ENCODE measurements at places on chromosomes 1 and 21.

DNA sequence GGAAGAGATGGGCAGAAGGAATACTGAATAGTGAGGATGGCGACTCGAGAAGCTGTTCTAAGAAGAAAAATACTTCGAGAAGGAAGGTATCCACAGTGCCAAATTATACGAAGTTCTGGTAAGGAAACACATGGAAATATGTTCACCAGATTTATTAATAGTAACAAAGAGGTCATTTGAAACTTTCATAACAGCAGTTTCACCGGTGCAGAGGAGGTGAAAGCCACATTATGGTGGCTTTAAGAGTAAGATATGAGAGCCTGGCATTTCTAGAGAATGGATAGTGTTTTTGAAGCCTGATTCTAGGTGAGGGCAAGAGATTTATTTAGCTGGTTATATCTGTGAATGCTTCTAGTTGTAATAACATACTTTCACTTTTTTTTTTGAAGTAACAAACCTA lies 56.2 kb downstream of the DPYD start:
- no peak for DNase-seq

DNA sequence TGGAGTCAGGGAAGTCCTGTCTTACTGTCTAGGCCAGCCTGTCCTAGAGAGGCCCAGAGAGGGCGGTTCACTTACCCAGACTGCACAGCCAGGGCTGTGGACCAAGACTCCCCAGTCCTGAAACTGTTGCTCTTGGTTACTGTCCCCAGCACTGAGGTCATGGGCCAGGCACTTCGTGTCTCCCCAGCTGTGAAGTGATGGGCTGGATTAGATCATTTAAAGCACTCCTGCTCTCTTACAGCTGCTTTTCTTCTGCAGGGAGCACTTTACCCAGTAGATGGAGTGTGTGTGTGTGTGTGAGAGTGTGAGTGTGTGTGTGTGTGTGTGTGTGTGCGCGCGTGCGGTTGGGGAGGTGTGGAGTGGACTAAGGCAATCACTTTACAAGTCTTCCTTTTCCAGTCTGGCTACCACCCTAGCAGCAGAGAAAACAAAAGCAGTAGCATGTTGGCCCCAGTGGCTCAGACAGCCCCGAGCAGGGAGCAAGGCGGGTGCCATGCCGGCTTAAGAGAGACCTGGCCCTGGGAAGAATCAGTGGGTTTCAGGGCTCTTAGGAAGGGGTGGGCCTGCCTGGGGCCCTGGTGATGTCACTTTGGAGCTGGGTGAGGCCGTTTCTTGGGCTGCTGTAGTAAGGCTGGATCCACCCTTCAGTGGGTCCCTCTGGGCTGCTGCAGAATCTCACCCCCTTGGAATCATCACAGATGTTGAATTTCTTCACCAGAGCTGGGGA lies 2.4 kb downstream of the SPSB1 start:
- peak; percentile 49 for DNase-seq

GRCh38 chr1:234725177-234726132 lies 115.5 kb upstream of the IRF2BP2 start:
- peak; percentile 78 for DNase-seq

GRCh38 chr1:18929686-18930085 lies 26.8 kb downstream of the IFFO2 start:
- no peak for DNase-seq

DNA sequence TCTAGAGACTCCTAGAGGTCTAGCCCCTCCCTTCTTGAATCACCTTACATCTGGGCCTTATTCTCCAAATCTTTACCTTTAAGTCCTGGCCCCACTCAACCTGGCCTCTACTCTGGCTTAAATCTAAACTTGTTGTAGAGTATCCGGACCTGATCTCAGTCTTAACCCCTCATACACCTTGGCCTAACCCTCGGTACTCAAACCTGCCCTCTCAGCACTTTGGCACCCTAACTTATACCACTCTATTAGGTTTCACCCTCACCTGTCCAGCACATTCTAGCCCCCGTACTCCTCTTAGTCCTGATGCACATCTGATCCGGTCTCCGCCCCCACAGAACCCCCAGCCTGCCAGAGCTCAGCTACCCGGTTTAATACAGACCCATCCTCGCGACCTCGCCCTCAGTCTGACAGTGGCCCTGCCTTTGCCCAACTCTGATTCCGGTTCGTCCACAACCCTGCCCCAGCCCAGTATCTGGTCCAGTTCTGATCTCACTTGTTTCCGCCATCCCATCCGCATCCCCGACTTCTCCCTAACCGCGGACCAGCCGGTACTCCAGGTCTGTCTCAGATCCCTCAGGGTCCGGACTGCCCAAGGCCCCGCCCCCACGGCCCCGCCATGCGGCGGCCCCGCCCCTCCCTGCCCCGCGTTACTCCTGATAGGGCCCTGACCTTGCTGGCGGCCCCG lies 1.5 kb downstream of the TRIM62 start:
- no peak for DNase-seq

- DNase-seq = no peak
Observed at GRCh38 chr1:10832703-10833102, 36.3 kb upstream of the CASZ1 start.

GRCh38 chr1:31295874-31296485 lies 608 bp downstream of the SNRNP40 start:
- no peak for DNase-seq

DNA sequence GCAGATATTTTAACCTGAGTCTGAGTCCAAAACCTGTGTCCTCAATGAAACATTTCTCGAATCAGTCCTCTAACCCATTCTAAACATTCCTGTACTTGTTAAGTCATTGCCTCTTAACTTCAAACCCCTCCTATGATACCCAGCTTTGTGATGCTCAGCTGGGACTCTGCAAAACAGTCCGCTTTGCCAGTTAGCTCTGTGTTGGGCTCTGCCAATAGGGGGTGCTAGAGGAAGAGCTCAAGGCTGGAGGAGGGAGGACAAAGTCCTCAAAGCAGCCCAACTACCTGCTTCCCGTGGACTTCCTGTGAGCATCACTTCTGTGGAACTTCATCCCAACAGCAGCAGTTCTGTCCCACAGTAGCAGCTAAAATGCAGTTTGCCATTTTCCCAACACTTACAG lies 38.1 kb upstream of the SYT14 start:
- DNase-seq = no peak

- no peak for DNase-seq
Observed at GRCh38 chr1:222909586-222909985, 94.7 kb downstream of the DISP1 start.

GRCh38 chr21:25512095-25513081 lies 94.9 kb downstream of the MRPL39 start:
- DNase-seq = no peak

- no peak for DNase-seq
Observed at GRCh38 chr1:82337635-82338034, 536.9 kb downstream of the ADGRL2 start.

DNA sequence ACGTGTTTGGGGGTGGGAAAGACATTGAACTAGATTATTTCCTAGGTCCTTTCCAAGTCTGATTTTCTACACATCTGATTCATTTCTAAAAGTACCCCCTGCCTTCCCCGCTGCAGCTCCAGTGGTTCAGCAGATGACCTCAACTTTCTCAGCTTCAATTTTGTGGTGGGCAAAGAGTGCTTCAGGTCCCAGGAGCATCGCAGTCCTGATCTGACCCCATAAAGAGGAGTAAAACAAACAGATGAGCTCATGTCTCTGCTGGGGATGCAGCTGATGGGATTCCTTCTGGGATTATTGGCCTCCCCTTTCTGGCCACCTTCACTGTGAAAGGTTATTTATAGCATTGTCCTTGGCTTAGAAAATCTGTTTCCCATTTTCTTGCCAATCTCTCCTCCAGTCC lies 337.0 kb upstream of the PLXNA2 start:
- no peak for DNase-seq

DNA sequence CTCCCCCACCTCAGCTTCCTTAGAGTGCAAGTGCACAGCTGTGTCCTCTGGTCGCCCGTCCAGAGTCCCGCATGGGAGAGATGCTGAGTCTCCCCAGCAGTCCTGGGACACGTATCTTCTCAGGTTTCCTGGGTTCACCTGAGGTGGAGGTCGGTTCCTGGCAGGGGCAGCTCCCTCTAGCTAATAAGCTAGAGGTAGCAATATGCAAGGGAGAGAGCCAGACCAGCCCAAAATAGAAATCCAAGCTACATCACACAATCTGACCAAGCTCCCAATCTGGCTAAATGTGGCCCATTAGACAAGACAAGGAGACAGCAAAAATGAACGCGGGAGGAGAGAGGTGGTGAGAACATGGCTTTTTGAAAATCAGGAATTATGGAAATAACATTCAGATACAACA lies 30.9 kb upstream of the CADM3 start:
- DNase-seq = no peak

- no peak for DNase-seq
Observed at GRCh38 chr1:220093361-220094015, 444 bp upstream of the IARS2 start.

- no peak for DNase-seq
Observed at GRCh38 chr1:12040457-12041051, 21.3 kb downstream of the MIIP start.

- DNase-seq = no peak
Observed at GRCh38 chr1:23555986-23556634, 3.2 kb downstream of the ID3 start.

DNA sequence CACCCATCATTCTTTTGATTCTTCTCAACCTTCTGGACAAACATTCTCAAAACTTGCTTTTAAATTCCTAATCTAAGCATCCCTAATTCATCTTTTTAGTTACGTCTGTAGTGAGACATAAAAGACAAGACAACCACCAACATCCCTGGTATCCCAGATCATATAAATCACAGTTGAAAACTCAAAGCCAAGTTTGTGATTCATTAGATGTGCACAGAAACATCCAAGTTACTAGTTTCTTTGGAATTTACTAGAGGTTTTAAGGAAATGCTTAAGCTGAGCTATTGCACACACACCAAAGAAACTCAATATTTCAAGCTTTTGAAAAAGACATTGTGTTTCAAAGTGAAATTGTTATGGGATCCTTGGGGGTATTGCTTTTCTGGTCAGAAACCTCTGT lies 47.6 kb downstream of the ATP6V1G3 start:
- DNase-seq = no peak

- DNase-seq = peak; percentile 41
Observed at GRCh38 chr1:3483801-3484444, 29.5 kb downstream of the ARHGEF16 start.

- DNase-seq = no peak
Observed at GRCh38 chr21:46256501-46256994, 28.0 kb upstream of the LSS start.

DNA sequence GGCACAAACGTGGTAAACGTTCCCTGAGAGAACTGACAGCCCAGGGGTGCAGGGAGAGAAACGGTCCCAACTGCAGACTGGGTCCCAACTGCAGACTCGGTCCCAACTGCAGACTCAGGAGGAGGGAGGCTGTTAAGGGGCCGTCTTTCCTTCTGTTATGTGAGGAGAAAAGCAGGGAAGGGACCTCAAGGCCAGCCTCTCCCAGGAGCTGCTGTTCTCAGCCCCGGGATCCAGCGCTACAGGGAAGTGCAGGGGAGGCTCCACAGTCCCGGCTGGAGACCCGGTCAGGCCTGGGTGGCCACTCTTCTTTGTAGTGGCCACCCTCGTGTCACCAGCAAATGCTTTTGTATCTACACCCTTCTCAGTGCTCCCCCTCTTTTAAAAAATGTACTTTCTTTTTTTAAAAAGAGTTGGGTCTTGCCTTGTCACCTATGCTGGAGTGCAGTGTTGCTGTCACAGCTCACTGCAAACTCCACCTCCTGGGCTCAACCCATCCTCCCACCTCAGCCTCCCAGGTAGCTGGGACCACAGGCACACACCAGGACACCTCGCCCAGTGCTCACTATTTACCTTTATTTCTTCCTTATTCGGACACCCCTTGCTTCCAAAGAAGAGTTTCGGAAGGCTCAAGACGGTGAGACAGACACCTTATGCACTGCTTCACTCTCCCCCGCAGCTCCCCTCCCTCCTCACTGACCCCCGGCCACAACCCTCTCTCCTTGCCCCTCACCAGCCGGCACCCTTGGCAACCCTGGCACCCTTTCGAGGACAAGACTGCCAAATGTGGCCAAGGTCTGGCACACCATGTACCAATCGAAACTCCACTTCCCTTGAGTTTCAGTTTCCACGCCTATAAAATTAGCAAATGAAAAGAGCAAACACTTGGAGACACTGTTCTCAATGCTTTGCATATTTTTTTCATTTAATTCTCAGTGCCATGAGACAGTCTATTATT lies 21.8 kb downstream of the CAPN2 start:
- no peak for DNase-seq

Measured in activated CD4-positive, alpha-beta memory T cell treated with anti-CD3 and anti-CD28 coated beads, Interleukin-2, amount 10 ng/mL, durations not matched to agents 7 days and 5 days (primary cell).